ENCODE measurements at places on chromosomes 6 and 20.
A peak's percentile ranks its signal among the peaks of the same experiment; 100 is the strongest.

DNA sequence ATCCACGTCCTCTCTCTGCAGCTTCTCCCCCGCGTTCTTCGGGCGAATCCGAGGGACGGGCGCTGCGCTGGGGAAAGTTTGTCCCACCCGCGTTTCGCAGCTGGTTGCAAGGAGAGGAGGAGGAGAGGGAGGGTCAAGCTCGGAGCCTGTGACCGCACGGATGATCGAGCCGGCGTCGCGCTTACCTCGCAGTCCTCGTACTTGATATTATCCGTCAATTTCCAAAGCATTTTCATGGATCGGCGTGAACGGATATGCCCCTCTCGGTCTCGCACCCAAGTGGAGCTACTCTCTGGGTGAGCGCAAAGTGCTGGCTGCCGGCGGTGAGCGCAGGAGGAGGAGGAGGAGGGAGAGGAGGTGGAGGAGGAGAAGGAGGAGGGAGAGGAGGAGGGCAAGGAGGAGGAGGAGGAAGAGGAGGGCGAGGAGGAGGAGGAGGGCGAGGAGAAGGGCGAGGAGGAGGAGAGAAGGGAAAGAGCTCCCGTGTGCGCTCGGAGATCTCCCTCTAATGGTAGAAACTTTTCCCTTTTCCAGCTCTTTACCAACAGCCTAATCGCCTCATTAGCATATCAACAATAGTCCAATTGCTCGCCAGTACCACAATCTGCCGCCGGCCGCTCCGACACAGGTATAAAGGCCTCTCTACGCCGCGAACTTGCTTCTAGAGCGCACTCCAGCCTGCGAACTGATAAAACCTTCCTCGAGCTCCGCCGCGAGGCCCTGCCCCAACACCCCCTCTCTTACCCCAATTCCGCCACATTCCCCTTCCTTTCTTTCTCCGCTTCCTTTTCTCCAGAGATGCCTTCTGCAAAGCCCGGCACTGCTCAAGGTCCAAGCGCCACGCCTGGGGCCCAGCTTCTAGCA, at the start of gene TFAP2A:
TSS of gene TFAP2A (minus strand) at position 319 of the 861 bp plus-strand sequence. CDS start at position 236, 83 bp downstream.
- no peak for DNase-seq

DNA sequence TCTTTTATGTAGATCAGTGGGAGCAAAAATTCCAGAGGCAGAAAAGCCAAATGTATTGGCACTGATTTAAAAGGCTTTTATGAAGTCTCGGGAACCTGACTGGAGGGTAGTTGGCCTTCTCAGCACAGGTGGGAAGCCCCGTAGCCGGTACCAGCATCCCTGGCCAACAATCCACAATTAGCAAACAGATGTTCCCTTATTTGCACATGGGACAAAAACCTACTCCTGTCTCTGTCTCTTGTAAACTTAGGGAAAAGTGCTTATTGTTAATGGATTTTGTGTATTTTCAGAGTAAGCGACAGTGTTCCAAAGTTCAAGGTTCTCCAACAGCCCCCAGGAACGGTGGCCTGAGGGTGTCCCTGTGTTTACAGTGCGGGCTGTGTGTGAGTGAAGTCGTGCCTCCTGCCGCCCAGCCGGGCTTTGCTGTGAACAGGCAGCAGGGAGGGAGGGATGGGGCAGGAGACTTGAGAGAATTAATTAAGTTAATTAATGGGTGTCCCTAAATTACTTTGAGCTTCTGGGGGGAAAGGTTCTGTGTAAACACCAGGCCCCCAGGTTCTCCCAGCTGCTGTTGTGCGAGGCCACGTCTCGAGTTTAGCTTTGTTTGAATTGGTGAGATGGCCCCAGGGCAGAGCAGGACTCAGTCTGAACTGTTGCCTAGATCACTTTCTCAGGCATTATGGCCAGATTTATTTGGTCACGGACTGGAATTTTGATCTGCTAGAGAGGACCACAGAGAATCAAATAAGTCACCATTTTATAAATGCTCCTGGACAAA, 3.9 kb downstream of the SYNJ2 start:
- DNase-seq: no peak

- DNase-seq: peak; percentile 54
These were observed 20.4 kb upstream of the EFHC1 start for GRCh38 chr6:52399511-52400312.

DNA sequence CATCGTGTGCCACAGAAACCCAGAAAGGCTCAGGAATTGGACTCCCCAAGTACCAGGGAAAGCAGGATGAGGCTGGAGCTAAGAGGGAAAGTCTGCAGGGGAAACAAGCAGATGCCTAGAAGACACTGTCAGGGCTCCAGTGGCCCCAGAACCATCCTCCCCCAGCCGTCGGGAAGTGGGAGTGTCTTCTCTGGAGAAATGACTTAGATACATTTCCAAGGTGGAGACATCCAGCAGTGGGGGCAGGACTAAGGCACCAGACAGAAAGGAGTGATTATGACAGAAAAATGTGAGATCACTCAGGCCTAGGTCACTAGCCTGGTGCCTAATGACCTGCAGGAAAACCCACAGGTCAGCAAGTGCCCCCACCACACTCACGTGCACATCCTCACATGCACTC, 36.0 kb upstream of the VSX1 start:
- DNase-seq: no peak

GRCh38 chr6:144104898-144105487, 9.6 kb upstream of the SF3B5 start:
- DNase-seq: peak; percentile 46

DNA sequence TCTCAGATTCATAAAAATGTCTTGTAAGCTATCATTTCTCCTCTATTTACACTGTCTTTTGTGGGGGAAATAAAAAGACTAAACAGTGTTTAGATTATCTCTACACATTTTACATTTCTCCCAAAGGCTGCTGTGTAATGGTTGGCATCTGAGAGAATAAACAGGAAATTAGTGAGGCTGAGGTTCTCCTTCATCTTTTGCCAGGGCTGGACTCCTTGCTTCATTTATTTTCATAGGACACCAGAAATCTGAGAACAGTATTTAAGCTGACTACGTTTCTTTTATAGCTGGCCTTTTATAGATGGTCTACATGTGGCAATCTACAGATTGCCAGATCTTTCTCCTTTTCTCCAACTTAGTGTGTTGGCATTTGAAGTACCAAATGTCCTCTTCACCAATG, 41.5 kb downstream of the PLCB4 start:
- no peak for DNase-seq

- no peak for DNase-seq
These were observed 84.7 kb downstream of the POPDC3 start for GRCh38 chr6:105095139-105095538.

DNA sequence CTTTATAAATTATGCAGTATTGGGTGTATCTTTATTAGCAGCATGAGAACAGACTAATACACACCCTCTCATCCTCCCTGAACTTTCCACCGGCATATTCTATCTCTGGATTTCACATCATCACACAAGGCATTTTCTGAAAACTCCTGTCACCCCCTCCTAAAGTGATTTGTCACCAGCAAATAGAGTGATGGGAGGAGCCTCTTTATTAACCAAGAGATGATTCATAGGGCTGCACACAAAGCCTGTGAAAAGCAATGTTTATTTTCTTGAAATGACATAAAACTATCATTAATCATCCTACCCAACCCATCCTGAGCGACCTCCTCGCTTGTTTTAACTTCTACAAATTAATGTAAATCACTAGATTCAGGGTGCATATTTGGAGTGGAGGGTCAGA, 394.7 kb upstream of the SULF2 start:
- DNase-seq: no peak

DNA sequence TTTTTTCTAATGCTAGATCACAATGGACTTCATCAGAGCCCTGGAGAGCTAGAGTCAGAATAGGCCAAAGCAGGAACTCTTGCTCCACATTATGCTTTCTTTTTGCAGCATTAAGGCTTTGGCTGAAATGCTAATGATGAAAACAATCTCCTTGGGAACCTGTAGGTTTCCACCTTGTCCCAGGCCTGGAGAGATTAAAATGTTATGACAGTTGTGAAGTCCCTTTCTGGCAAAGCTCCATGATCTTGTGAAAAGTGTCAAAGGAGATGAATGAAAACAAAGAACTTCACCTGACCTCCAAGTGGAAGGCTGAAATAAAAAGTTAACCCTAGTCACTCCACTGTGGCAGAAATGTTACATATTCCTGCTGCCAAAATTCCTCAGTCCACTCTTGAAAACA, 64.0 kb upstream of the LRRC1 start:
- DNase-seq: no peak

DNA sequence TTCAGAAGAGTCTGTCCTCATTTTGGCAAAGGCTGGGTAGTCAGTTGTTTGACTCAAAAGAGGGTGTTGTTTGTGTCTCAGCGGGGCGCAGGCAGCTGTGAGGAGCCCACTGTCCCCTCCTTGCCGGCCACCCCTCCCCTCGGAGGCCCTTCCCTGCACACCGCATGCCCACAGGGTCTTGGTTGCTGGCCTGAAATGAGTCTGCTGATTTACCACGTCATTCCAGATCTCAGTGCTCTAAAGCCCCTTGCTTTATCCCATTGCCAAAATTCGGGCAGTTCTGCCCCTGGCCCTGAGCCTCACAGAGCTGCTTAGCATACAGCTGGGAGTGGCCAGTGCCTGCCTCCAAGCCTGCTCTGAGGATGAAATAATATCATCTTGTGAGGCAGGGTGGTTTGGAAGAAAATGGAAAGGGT, 220.7 kb downstream of the UST start:
- DNase-seq: no peak

DNA sequence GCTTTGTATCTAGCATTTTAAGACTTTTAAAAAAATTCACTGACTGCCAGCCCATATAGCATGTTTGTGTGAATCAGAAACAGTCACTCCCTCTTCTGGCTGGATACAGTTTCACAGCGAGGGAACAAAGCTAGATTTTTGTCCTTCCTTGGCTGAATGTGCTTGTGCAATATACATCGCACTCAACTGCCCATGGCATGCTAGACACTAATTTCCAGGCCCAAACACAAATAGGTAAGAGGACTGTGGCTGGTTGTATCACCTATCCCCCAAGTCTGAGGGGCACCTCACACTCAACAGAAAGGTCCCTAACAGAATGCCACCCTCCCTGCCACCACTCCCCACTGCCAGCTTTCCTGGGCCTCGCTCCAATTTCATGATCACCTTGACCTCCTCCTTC, 16.2 kb upstream of the BLCAP start:
- DNase-seq: no peak

- DNase-seq: no peak
These were observed 1.8 kb upstream of the ALDH8A1 start for GRCh38 chr6:134951494-134952263.

GRCh38 chr6:160139420-160139851, 17.8 kb downstream of the SLC22A1 start:
- DNase-seq: no peak

GRCh38 chr20:53162251-53162835, 190.2 kb downstream of the TSHZ2 start:
- peak; percentile 48 for DNase-seq

- no peak for DNase-seq
These were observed 394.6 kb upstream of the MMS22L start for GRCh38 chr6:97677626-97678025.

DNA sequence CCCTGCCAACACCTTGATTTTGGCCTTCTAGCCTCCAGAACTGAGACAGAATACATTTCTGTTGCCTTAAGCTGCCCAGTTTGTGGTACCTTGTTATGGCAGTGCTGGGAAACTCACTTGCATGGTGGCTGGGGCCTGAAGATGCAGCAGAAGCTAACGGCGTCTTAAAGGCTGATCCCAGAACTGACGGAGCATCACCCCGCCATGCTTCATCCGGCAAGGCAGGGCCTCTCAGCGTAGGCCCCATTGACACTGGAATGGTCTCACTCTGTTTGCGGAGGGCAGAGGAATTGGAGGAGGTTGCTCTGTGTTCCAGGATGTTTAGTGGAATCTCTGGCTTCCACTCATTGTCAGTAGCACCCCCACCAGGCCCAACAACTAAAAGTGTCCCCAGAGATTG, 102.1 kb downstream of the JPH2 start:
- no peak for DNase-seq

GRCh38 chr6:82283771-82284410, 36.3 kb upstream of the IBTK start:
- DNase-seq: peak; percentile 15

GRCh38 chr20:53468587-53468986, 125.1 kb downstream of the ZNF217 start:
- DNase-seq: no peak

GRCh38 chr6:106568530-106568929, 60.8 kb downstream of the RTN4IP1 start:
- no peak for DNase-seq

GRCh38 chr6:145529582-145529981, 205.7 kb downstream of the EPM2A start:
- DNase-seq: no peak

- DNase-seq: no peak
These were observed 124.3 kb downstream of the SCML4 start for GRCh38 chr6:107699697-107700325.

DNA sequence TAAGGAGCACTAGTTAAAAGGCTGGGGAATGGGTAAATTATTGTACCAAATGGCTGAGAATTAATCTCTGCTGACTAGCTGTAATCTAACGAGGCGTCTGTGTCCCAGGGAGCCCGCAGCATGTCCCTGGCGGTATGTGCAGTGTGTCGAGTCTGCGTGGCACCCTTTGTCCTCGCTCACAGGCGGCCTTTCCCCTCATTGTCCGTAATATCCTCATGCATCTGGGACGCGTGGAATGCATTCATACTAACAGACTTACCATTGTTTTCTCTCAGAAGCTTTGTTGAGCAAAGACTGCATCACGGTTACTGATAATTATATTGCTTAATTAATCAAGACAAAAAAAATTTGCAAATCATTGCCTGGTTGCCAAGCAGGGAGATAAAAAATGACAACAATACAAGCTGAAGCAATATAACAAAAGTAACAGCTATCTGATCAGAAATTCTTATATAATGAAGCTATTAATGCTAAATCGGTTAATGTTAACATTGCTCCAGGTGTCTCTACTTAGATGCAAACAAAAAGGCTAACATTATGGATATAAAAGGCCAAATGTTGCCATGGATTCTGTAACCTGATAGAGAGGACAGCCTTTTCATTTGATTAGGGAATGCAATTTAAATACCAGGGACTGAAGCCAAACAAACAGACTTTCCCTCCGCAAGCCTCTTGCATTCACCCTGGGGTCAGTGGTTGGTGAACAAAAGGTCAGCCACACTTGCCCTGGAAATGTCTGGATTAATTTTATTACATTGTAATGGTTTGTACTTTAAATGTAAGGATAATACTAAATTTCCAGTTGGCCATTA, 124.8 kb downstream of the INSM1 start:
- peak; percentile 86 for DNase-seq

GRCh38 chr6:27230758-27231111, 16.8 kb upstream of the PRSS16 start:
- no peak for DNase-seq

DNA sequence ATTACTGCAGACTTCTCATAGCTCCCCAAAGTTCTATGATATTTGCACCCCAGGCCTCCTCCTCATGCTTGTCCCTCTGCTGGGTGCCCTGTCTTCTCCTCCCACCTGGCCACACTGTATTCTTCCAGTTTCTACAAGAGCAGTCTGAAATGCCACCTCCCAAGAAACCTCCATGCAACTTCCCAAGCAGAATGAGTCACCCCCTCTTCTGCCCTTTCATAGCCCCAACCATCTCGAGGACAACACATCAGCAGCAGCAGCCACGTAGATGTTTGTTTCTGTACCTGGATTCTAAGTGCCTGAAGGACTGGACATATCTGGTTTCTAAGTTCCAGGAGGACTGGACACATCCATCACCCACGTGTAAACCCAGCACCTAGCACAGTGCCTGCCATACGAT, 6.6 kb upstream of the ULBP2 start:
- no peak for DNase-seq
